ENCODE measurements at places on chromosomes 4 and X. TPM values are rescaled to one million over a fixed set of nuclear protein-coding genes. Genes with fewer than 3 reads are reported as not detected.

CLDN22 gene
- not detected for total RNA-seq

LPAR4 gene
- 2.8 TPM for total RNA-seq

NUDT10 gene
- 4.3 TPM for total RNA-seq

BMP3 gene
- total RNA-seq, result not detected

NKX3-2 gene
- total RNA-seq, result 3.6 TPM

DRP2 gene
- total RNA-seq, result 0.13 TPM

NWD2 gene
- total RNA-seq, result not detected

FAM200B gene
- 33.7 TPM for total RNA-seq

Data from articular chondrocyte of knee joint (primary cell).